Left ventricle myocardium inferior (tissue), 1 donor: ENCODE measurements at places on chromosomes 6 and 20. TPM values are rescaled to one million over a fixed set of nuclear protein-coding genes. Genes with fewer than 3 reads are reported as not detected.

GRCh38 chr6:3541006-3541585 is 84.2 kb upstream of the SLC22A23 start:
- DNase-seq = no peak

Gene RCAN2
- total RNA-seq = 312 TPM

GRCh38 chr6:129895692-129896091 is 34.6 kb upstream of the TMEM244 start:
- DNase-seq = no peak

DNA sequence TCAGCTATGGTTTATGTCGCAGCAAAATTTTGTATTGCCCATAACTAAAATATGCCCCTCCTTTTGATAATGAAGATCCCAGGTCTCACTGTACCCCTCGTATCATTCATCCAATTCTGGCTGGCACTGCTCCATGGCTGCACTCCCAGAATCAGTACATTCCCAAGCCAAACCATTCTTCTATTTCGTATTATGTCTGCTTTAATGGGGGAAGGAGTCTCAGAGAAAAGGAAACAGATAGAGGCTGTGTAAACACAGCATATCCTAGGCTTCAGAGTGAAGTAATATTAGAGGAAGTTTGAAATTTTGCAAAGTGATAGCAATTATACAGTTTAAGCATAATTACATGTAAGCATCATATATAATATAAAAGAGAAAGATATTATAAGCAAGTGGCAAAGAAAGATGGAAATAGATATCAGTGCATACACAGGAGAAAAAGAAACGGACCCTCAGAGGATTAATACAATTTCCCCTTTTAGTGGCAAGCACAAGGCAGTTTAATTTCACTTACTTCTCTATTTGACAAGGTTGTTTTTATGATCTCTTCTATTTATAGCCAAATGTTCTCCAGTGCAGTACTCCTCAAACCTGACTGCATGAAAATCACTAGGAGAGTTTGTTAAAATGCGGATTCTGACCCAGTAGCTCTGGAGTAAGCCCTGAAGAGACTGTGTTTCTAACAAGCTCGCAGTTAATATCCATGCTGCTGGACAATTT is 56.5 kb upstream of the TENT5A start:
- peak; percentile 16 for DNase-seq

Gene BEND3
- total RNA-seq = 1.5 TPM

Gene PPP1R14C
- total RNA-seq = 116 TPM

Gene TMC2
- not detected for total RNA-seq

DNA sequence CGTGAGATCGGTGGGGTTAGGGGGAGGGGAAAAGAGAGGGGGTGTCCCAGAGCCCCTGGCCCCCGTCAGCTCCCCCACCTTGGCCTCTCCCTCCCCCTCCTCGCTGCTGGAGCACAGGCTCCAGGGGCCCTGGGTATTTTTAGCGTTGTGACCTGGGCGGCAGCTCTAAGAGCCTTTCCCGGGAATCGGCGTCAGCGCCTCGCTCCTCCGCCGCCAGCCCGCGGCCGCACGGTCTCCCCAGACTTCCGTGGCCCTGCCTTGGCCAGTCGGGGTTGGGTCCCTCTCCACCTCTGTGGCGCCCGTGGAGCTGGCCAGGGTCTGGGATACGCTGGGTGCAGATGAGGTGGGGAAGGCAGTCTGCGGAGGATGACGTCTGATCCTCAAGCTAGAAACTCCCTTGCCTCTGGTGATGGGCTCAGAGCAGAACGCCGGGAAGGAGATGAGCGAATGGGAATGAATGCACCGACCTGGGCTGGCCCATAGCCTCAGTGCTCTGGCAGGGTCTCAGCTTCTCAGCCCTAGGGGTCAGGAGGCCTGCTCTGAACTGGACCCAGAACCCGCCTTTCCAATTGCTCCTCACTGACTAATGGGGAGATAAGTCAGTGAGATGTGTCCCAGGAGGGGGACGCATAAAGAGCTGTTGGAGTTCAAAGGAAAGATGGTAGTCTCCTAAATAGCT is 883 bp upstream of the DBNDD2 start:
- DNase-seq = peak; percentile 65

GRCh38 chr6:151108548-151108947 is 131.2 kb upstream of the AKAP12 start:
- no peak for DNase-seq

DNA sequence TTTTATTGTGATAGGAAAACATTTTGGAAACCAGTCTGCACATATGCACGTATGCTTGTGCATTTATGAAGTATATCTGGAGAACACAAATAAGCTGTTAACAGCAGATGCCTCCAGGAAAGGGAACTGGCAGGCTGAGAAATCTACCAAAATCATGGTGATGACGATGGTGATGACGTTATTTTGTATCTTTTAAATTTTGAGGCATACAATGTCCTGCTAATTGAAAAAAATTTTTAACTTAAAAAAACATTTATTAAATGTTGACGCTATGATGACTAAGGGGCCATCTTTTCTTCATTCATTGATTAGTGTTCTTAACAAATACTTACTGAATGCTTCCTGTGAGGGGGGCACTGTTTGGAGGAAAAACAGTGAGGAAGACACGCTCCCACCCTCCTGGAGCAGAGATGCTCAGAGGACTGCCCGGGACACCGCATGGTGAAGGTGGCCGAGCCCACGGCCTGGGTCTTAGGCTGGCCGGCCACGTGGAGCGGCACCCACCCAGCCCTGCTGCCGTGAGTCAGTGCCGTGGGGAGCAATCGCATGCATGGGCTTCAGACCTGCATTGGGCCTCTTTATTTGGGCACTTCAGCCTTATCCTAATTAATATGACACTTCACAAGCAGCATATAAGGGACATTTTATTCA is 15.9 kb upstream of the ENTPD6 start:
- DNase-seq = no peak

Gene MPIG6B
- 0.19 TPM for total RNA-seq

DNA sequence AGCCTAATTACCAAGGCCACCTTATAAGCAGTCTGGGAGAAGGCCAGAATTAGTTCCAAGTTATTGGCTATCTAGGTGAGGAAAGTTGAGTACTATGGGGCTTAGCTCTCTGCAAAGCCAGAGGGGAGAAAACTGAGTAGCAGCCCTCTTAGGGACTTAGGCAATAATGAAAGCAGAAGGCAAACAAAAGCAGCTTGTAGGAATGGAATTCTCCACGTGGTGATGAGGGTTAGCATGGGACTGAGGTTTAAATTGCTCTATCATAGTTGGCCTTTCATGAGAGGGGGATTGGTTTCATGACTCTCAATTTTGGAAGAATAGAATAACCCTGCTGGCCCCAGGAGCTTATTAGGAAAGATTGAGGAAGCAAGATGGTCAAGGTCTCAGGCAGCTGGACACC is 7.0 kb upstream of the UBE2J1 start:
- no peak for DNase-seq

Gene OXT
- not detected for total RNA-seq

GRCh38 chr20:48558906-48559305 is 268.9 kb downstream of the PREX1 start:
- DNase-seq = no peak

- DNase-seq = no peak
These were observed 59.3 kb downstream of the KIF6 start for GRCh38 chr6:39665861-39666260.
